ENCODE measurements at places on chromosomes 16 and 17. TPM values are rescaled to one million over a fixed set of nuclear protein-coding genes. Genes with fewer than 3 reads are reported as not detected.

The SLX1B gene
- total RNA-seq: 27.9 TPM

DNA sequence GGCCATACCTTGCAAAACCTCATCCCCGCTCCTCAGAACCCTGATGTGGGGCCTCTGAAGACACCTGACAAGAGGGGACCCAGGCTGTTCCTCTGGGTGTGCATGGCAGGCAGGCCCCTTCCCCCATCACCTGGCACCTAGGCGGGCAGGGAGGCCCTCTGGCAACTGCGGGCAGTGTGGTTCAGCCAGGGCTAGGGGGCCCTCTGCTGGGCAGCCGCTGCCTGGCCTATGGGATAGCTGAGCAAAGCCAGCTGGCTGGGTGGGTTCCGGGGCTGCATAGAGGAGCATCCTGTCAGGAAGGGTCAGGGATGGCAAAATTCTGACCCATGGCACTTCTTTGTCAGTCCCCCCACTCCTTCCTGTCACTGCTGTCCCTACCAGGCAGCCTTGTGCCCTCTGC lies 228.7 kb upstream of the ASIC2 start:
- H3K27ac ChIP-seq: no peak overlapping the region
- H3K36me3 ChIP-seq: no peaks in the 10 kb centered on the region
- H3K4me3 ChIP-seq: no peak overlapping the region
- no peaks in the 10 kb centered on the region for H3K4me1 ChIP-seq
- no peaks in the 10 kb centered on the region for H3K27me3 ChIP-seq
- DNase-seq: peak; percentile 12

The CCL17 gene
- total RNA-seq: not detected

The SLC13A2 gene
- total RNA-seq: not detected

GRCh38 chr17:58487589-58488427 lies at the start of gene HSF5:
Gene HSF5 (minus strand): TSS chr17:58488408. CDS start chr17:58488274, 134 bp downstream.
- no peak within 1 kb of the TSS for H3K4me3 ChIP-seq
- H3K4me1 ChIP-seq: no peaks in the 10 kb centered on the region
- H3K27ac ChIP-seq: no peak within 1 kb of the TSS
- DNase-seq: peak; percentile 19

The TPSG1 gene
- total RNA-seq: not detected

The DDX52 gene
- total RNA-seq: 19.7 TPM

DNA sequence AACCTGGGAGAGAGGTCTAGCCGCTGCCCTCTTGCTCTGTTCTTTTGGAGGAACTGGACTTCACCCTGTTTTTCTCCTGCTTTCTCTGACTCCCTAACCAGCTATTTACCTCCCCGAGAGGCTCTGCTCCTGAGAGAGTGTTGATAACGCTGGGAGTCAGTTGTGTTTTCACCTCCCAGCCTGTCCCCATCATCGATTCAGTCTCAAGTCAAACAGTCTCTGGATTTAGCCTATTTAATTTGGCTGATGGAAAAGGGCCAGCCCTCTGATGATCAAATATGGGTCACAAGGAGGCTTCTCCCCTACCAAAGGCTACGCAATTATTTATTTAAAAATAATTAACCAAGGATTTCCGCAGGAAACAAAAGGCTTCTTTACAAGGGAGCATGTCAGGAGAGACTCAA lies 31.8 kb downstream of the HNF1B start:
- peaks cover 7% of the 10 kb centered on the region for H3K27me3 ChIP-seq
- H3K27ac ChIP-seq: no peak overlapping the region
- no peak overlapping the region for H3K4me3 ChIP-seq
- no peaks in the 10 kb centered on the region for H3K36me3 ChIP-seq
- no peak for DNase-seq

The EVI2A gene
- 8.5 TPM for total RNA-seq

DNA sequence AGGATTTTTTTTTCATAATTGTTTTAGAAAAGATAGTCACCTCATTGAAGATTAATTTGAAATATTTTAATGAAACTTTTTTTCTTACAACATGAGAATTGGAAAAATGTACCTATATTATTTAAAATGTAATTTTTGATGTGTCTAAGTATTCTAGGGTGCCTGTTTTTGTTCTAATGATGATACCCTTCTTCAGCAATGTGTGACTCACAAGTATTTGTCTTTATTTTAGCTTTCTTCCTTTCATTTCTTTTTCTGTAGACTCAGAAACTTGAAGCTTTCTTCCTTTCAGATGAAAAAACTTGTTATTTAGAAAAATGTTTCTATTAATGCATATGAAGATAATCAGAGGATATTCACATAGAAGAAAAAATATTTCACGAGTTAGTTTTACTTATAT lies 231.8 kb downstream of the BCAS3 start:
- no peaks in the 10 kb centered on the region for H3K4me1 ChIP-seq
- no peaks in the 10 kb centered on the region for H3K27me3 ChIP-seq
- no peak overlapping the region for H3K27ac ChIP-seq
- no peak overlapping the region for H3K4me3 ChIP-seq
- H3K36me3 ChIP-seq: no peaks in the 10 kb centered on the region

The CCL4L2 gene
- total RNA-seq: 2.6 TPM

- H3K4me3 ChIP-seq: no peak overlapping the region
- H3K36me3 ChIP-seq: no peaks in the 10 kb centered on the region
- no peak overlapping the region for H3K27ac ChIP-seq
- peaks cover 58% of the 10 kb centered on the region for H3K4me1 ChIP-seq
- no peaks in the 10 kb centered on the region for H3K27me3 ChIP-seq
These were observed 22.3 kb downstream of the MOSMO start for GRCh38 chr16:22030087-22030812.

The PLD6 gene
- total RNA-seq: 4.0 TPM

DNA sequence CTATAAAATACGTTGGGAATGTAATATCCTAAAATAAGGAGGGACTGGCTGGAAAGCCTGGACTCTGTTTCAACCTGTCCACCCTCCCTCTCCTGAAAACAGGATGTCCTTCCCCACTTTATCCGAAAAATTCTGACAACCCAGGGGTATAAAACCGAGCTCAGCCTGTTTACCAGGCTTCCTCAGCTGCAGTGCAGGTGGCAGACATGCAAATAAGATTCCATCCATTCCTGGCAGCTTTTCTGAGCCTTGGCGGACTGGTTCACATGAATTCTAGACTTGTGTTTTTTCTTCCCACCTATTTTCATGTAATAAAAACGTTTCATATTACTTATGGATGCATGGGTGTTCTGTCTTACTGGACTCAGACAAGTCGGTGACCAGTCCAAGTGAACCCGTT lies 479.3 kb downstream of the KCNJ18 start:
- DNase-seq: no peak
- no peaks in the 10 kb centered on the region for H3K4me1 ChIP-seq
- H3K27ac ChIP-seq: no peak overlapping the region
- no peaks in the 10 kb centered on the region for H3K27me3 ChIP-seq
- H3K36me3 ChIP-seq: no peaks in the 10 kb centered on the region
- H3K4me3 ChIP-seq: no peak overlapping the region

DNA sequence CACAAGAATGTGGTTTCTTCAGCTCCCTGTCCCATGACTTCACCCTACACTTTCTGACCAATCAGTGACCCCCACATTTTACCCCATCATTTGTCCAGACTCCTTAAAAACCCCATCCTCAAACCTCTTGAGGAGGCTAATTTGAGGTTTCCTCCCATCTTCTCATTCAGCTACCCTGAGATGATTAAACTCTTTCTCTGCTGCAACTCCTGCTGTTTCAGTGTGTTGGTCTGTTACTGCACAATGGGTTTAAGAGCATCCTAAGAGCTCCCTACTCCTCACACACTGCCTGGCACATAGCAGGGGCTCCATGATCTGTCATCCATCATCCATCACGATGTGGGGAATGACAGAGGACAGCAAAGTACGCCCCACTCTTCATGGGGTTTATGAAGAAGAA lies 212.6 kb downstream of the SLC39A11 start:
- no peak overlapping the region for H3K4me3 ChIP-seq
- no peak for DNase-seq
- no peaks in the 10 kb centered on the region for H3K27me3 ChIP-seq
- H3K36me3 ChIP-seq: no peaks in the 10 kb centered on the region
- no peak overlapping the region for H3K27ac ChIP-seq
- H3K4me1 ChIP-seq: no peaks in the 10 kb centered on the region

- H3K4me3 ChIP-seq: no peak overlapping the region
- no peaks in the 10 kb centered on the region for H3K4me1 ChIP-seq
- H3K27me3 ChIP-seq: no peaks in the 10 kb centered on the region
- H3K36me3 ChIP-seq: no peaks in the 10 kb centered on the region
These were observed 72.9 kb downstream of the JPH3 start for GRCh38 chr16:87675111-87675719.

The TBC1D3K gene
- not detected for total RNA-seq

The TACO1 gene
- total RNA-seq: 16.2 TPM

- H3K27ac ChIP-seq: no peak overlapping the region
- no peak overlapping the region for H3K4me3 ChIP-seq
- no peak for DNase-seq
These were observed 97.0 kb downstream of the CYLD start for GRCh38 chr16:50838885-50839284.

The RNF157 gene
- total RNA-seq: 3.6 TPM

DNA sequence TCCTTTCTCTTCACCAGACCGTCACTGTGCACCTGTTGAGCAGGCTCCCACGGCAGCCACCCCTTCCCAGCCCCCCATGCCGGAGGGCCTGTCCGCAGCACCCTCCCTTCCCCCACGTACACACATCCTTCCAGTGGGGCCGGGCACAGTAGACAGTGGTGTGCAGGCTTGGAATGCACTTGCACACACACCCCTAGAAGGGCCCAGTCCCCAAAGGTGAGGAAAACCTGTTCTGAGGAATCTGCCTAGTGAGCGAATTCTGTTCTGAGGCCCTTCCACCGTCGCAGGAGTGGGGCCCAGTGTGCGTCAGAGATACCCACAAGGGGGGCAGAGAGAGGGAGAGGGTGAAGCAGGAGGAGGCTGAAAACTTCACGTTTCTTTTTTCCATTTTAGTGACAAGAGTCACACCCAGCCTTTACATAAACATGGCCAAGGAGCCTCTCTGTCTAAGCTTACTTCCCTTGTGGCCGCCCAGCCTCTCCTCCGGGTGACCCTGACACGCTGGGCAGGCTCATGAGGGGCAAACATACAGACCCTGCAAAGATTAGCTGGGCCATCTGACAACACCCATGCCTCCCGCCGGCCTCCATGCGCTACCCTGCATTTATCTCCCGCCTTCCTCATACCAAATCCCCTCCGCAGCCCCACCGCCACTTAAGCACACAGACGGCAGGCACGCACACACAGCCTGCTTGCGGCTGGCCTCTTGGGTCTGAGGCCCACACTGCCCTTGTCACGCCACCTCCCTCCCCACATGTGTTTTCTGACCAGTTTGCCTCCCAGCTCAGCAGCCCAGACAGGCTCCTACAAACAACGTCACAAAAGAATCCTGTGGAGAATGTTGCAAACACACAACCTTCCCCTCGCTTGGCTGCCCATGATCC lies 1.8 kb downstream of the ZBTB4 start:
- H3K27me3 ChIP-seq: no peaks in the 10 kb centered on the region
- no peaks in the 10 kb centered on the region for H3K36me3 ChIP-seq
- no peak overlapping the region for H3K4me3 ChIP-seq
- H3K27ac ChIP-seq: peak overlapping the region; percentile 99
- peak; percentile 85 for DNase-seq
- H3K4me1 ChIP-seq: peaks cover 42% of the 10 kb centered on the region

- H3K4me1 ChIP-seq: peaks cover 12% of the 10 kb centered on the region
- H3K4me3 ChIP-seq: no peak overlapping the region
These were observed 147.0 kb upstream of the TNRC6C start for GRCh38 chr17:77811521-77811920.

The C16orf54 gene
- total RNA-seq: 0.65 TPM

DNA sequence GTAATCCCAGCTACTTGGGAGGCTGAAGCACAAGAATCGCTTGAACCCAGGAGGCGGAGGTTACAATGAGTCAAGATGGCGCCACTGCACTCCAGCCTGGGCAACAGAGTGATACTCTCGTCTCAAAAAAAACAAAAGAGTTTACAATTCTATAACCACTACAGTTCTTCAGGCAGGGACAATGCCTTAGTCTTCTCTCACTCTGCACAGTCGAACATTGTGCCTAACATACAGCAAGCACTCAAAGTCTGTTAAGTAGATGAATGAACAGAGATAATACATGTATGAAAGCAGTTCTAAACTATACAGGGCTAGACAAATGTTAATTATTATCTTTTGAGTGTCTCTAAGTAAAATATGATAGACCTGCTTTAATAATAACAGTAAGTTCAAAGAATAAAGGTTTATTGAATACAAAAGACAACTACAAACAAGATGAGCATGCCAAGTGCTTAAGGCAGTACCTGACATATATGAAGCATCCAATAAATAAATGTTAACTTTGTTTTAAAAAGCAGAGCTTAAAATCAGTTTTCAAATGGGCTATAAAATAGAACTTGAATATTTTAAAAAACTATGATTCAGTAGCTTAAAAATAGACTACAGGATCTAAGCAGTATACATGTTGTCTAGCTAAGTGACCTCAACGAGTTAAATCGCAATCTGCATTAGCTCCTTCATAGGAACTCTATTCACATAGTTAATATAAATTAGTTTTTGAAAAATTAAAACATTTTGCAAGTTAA lies 19.3 kb downstream of the INTS2 start:
- no peaks in the 10 kb centered on the region for H3K27me3 ChIP-seq
- H3K4me1 ChIP-seq: no peaks in the 10 kb centered on the region
- no peak overlapping the region for H3K27ac ChIP-seq
- H3K4me3 ChIP-seq: no peak overlapping the region
- peaks cover 50% of the 10 kb centered on the region for H3K36me3 ChIP-seq
- DNase-seq: no peak

DNA sequence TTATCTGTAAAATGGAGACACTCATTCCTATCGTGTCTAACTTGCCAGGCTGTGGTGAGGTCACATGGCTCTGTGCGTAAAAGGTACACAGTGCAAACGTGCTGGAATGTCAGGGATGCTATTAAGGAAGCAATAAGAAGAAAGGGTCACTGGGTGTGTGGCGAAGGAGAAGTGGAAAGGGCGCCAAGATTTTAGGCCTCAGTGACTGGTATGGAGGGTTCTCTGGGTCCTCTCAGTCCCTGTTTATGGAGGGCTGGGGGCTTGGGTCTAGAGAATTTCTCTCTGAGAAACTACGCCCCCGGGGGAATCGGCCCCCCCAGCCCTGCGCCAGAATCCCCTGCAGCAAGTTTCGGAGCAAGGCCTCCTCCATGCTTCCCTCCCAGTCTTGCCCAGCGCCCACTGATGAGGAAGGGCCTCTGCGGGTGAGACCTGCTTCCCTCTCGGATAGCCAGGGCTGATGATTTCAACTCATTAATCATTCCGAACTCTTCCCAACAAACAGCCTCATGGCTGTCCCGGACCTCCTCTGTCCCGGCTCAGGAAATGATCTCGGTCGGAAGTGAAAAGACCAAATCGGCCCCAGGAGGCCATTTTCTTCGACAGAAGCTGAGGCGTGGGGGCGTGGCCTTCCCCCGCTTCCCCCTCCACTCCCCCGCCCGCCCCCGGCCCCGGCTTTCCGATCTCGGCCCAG lies 1.2 kb upstream of the HEXIM1 start:
- DNase-seq: peak; percentile 72
- no peaks in the 10 kb centered on the region for H3K27me3 ChIP-seq
- H3K36me3 ChIP-seq: no peaks in the 10 kb centered on the region
- H3K4me1 ChIP-seq: peaks cover 47% of the 10 kb centered on the region

- H3K27ac ChIP-seq: no peak overlapping the region
- DNase-seq: no peak
- no peaks in the 10 kb centered on the region for H3K36me3 ChIP-seq
- H3K4me3 ChIP-seq: no peak overlapping the region
These were observed 39.7 kb downstream of the SRCIN1 start for GRCh38 chr17:38565853-38566665.

The ARSG gene
- total RNA-seq: 49.6 TPM

GRCh38 chr17:35984140-35984539 lies 2.4 kb downstream of the CCL14 start:
- no peaks in the 10 kb centered on the region for H3K4me1 ChIP-seq
- DNase-seq: no peak
- H3K27ac ChIP-seq: no peak overlapping the region
- no peak overlapping the region for H3K4me3 ChIP-seq
- no peaks in the 10 kb centered on the region for H3K36me3 ChIP-seq

Data from adrenal gland (tissue), 19 donors.